ENCODE measurements at places on chromosomes 3 and 15. TPM values are rescaled to one million over a fixed set of nuclear protein-coding genes. Genes with fewer than 3 reads are reported as not detected.
A peak's percentile ranks its signal among the peaks of the same experiment; 100 is the strongest.

DNA sequence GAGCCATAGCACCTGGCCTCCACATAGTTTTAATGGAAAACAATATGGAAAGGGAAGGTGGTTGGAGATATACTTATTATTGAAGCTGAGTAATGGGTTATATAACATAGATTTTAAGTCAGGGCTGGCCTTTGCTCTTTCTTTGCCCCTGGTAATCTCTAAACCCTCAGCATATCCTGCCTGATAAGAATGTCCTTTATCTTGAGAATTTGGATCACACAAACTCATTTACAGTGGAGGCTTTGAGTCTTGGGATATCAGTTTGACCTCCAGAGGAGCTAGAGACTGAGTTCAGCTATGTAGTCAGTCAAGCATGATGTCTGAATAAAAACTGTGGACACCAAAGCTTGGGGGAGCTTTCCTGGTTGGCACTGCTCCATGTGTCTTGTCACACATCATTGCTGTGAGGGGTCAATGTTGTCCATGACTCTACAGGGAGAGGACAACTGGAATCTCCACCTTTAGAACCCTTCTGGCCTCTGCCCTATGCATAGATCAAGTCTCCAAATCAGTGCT lies 9.0 kb upstream of the C3orf33 start:
- H3K36me3 ChIP-seq: no peaks in the 10 kb centered on the region
- DNase-seq: no peak
- no peak overlapping the region for H3K27ac ChIP-seq

GRCh38 chr3:37974121-37975083 lies 16.2 kb upstream of the VILL start:
- no peaks in the 10 kb centered on the region for H3K4me1 ChIP-seq
- no peak overlapping the region for H3K4me3 ChIP-seq
- no peak for DNase-seq
- H3K27me3 ChIP-seq: no peaks in the 10 kb centered on the region
- no peak overlapping the region for H3K27ac ChIP-seq

- no peak overlapping the region for H3K4me3 ChIP-seq
- H3K27me3 ChIP-seq: no peaks in the 10 kb centered on the region
- DNase-seq: no peak
- H3K36me3 ChIP-seq: no peaks in the 10 kb centered on the region
- no peaks in the 10 kb centered on the region for H3K4me1 ChIP-seq
- no peak overlapping the region for H3K27ac ChIP-seq
These were observed 467.9 kb upstream of the ATP11B start for GRCh38 chr3:182325213-182325950.

PLCL2 gene
- 4.8 TPM for total RNA-seq

GRCh38 chr3:40043444-40043755 lies 234.0 kb downstream of the MYRIP start:
- no peak overlapping the region for H3K27ac ChIP-seq
- no peaks in the 10 kb centered on the region for H3K27me3 ChIP-seq
- H3K36me3 ChIP-seq: no peaks in the 10 kb centered on the region
- no peak for DNase-seq
- H3K4me1 ChIP-seq: no peaks in the 10 kb centered on the region

DNA sequence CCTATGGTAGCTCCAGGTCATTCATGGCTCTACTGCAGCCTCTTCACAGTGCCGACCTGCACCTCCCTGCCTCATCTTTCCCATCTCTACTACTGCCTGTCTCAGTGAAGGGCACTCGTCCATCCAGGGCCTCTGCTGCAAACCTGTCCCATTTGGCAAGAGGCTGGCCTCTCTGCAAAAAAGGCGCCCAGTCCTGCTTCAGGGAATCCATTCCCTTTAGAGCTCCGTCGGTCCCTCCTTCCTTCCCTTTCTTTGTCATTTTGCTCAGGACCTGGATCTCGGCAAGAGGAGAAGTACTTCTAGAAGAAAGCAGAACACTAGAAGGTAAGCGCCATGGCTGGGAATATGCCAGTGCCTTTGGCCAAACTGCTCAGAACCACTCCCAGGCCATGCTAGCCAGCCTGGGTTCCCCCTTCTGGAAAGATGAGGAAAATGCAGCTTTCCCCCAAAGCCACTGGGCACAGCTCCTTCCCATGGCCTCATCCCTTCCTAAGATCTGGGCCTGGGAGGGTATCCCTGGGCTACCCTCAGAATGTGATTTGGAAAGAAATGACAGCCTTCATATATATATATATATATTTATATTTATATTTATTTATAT lies 6.4 kb upstream of the ISL2 start:
- no peaks in the 10 kb centered on the region for H3K27me3 ChIP-seq
- no peak overlapping the region for H3K4me3 ChIP-seq
- no peak for DNase-seq
- H3K27ac ChIP-seq: no peak overlapping the region
- H3K36me3 ChIP-seq: no peaks in the 10 kb centered on the region

PLA2G4E gene
- 89.5 TPM for total RNA-seq

CSTA gene
- 2,581 TPM for total RNA-seq

GRCh38 chr3:114307832-114308231 lies 14.0 kb downstream of the TIGIT start:
- no peak overlapping the region for H3K4me3 ChIP-seq
- no peaks in the 10 kb centered on the region for H3K36me3 ChIP-seq
- DNase-seq: no peak
- H3K4me1 ChIP-seq: no peaks in the 10 kb centered on the region
- H3K27ac ChIP-seq: no peak overlapping the region
- H3K27me3 ChIP-seq: no peaks in the 10 kb centered on the region

ASB14 gene
- not detected for total RNA-seq

GRCh38 chr3:23542079-23542478 lies 263.7 kb upstream of the UBE2E1 start:
- no peak for DNase-seq
- no peaks in the 10 kb centered on the region for H3K36me3 ChIP-seq
- no peak overlapping the region for H3K4me3 ChIP-seq
- no peaks in the 10 kb centered on the region for H3K27me3 ChIP-seq
- H3K4me1 ChIP-seq: no peaks in the 10 kb centered on the region

PPP1R14D gene
- total RNA-seq: not detected

DNA sequence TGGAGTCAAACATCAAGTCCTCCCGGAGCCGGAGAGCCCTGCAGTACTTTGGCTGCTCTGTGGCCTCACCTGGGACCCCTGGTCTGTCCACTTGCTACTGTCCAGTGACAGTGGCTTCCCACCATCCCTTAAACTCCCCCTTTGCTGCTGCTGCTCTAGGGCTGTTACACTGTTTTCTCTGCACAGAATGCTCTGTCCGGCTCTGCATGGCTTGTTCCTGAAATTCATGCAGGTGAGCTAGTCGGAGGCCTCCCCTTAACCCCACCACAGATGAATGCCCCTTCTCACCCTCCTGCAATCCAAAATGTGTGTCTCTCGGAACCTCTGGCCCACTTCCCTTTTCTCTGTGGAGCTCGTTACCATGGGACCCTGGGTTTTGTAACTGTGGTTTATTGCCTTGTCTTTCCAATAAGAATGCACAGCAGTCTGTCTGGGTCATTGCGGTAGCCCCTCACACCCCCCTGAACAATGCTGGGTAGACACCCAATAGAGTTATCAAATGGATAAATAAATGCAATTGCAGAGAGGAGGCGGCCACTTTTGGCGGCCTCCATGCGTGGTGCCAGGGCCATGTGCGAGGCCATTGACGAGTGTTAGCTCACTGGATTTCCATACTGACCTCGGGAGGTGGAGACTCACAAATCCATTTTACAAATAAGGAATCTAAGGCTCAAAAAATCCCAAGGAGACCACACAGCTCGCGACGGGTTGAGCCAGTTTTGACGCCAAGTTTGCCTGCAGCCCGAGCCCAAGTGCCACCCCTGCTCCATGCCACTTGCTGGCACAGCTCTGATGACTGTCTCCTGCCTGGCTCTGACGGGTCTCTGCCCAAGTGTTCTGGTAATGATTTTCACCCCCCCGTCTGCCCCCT lies 48.5 kb downstream of the RGMA start:
- peaks cover 22% of the 10 kb centered on the region for H3K36me3 ChIP-seq
- no peak overlapping the region for H3K4me3 ChIP-seq
- peaks cover 29% of the 10 kb centered on the region for H3K4me1 ChIP-seq

SHC4 gene
- 0.18 TPM for total RNA-seq

- DNase-seq: no peak
- H3K27ac ChIP-seq: no peak overlapping the region
- H3K27me3 ChIP-seq: no peaks in the 10 kb centered on the region
- H3K4me3 ChIP-seq: no peak overlapping the region
These were observed 136.2 kb downstream of the CHST2 start for GRCh38 chr3:143255739-143256138.

DNA sequence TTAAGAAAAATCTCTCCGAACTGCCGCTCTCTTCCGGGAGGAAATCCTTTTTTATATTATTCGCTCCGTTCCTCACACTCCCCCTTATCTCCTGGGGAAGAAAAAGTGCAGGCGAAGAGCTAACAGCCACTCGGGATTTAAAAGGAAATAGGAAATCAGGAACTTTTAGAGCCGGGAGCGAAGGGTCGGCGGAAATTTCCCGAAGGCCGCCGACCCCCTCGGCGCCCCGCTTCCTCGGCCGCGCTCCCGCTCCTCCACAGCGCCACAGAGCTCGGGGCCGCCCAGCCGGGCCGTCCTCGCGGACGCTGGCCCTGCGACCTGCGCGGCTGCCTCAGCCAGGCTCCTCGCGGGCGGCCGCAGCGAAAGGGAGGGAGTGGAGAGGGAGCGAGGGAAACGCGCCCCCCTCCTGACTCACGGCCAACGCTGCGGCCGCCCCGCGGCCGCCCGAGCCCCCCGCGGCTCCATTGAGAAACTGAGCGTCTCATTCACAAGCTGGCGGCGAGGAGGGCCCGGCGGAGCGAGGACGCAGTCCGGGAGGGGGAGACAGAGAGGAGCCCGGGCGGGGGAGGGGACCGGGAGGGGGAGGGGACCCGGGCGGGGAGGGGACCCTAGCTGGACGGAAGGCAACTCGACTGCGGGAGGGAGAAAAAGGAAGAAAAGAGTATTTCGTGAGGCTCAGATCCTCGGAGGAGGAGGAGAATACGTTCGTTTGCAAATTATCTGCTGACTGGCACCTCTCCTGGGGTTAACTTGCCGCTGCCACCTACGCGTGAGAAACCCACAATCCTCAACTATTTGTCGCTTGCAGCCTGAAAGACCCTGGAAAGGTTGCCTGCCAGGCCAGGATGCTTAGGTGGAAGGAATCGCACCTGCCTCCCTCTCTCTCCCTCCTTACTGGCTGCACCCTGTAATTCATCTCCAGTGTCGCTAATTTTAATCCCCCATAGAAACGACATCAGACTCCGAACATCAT lies at the start of gene PTPN9:
Gene PTPN9 (minus strand): TSS at position 368 of the 973 bp plus-strand sequence. CDS start 539 bp downstream, outside the sequence.
- H3K27me3 ChIP-seq: no peaks in the 10 kb centered on the region
- peak within 1 kb of the TSS; percentile 71 for H3K4me3 ChIP-seq
- peaks cover 6% of the 10 kb centered on the region for H3K4me1 ChIP-seq
- DNase-seq: no peak
- H3K27ac ChIP-seq: peak within 1 kb of the TSS; percentile 93

PARP9 gene
- 50.0 TPM for total RNA-seq

- peaks cover 29% of the 10 kb centered on the region for H3K4me1 ChIP-seq
- no peak for DNase-seq
- H3K36me3 ChIP-seq: no peaks in the 10 kb centered on the region
These were observed 93.4 kb downstream of the PRICKLE2 start for GRCh38 chr3:64131725-64132469.
